Sigmoid colon (tissue), 7 donors: ENCODE measurements at places on chromosomes 4 and X. TPM values are rescaled to one million over a fixed set of nuclear protein-coding genes. Genes with fewer than 3 reads are reported as not detected.

NLRP2B gene
- total RNA-seq = not detected

PDGFC gene
- total RNA-seq = 21.9 TPM

TCP11X2 gene
- total RNA-seq = not detected

GRCh38 chrX:10156199-10157031 lies at the start of gene CLCN4:
Gene CLCN4, plus strand, starts transcription at chrX:10156975. Its CDS starts 28,058 bp downstream, at chrX:10185033.
- no peaks in the 10 kb centered on the region for H3K27me3 ChIP-seq
- H3K36me3 ChIP-seq = no peaks in the 10 kb centered on the region
- peak within 1 kb of the TSS; percentile 14 for H3K27ac ChIP-seq
- H3K4me3 ChIP-seq = no peak within 1 kb of the TSS

- H3K27me3 ChIP-seq = no peaks in the 10 kb centered on the region
- DNase-seq = no peak
- H3K27ac ChIP-seq = no peak overlapping the region
- H3K4me1 ChIP-seq = no peaks in the 10 kb centered on the region
- no peak overlapping the region for H3K4me3 ChIP-seq
- no peaks in the 10 kb centered on the region for H3K36me3 ChIP-seq
Observed at GRCh38 chrX:78329486-78329885, 2.1 kb upstream of the CYSLTR1 start.

DNA sequence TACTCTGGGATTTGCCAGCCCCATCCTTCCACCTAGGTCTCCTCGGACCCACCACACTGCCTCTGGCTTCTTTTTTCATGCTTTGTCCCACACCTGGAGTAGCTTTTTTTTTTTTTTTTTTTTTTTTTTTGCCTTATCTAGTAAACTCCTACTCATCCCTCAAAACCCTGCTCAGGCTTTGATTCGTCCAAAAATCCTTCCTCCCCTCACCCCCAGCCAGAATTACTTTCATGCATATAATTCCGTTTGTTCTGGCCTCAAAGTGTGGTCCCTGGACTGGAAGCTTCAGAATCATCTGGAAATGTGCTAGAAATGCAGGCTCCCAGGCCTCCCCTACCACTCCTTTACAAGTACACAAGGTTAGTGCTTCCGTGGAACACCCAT lies 320.1 kb downstream of the PTTG2 start:
- no peaks in the 10 kb centered on the region for H3K36me3 ChIP-seq
- H3K27ac ChIP-seq = no peak overlapping the region
- no peaks in the 10 kb centered on the region for H3K4me1 ChIP-seq
- no peak for DNase-seq
- H3K4me3 ChIP-seq = no peak overlapping the region

DNA sequence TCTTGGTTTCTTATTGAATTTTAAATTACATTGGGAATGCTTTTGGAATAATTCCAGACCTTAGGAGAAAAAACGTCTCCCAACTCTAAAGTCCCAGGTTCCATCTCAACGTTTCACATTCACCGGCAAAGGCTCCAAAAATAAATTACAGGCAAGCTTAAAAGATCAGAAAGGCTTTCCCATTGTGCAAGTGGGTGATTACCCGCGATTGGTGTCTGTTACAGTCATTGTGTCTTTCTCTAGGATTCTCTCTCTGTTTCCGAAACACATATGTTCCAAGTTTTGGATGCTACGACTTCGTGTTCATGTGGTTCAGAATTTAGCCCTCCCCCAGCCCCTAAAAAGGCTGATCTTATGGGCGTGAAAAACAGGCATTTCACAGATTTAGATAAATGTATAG lies 41.8 kb downstream of the PALLD start:
- H3K27me3 ChIP-seq = no peaks in the 10 kb centered on the region
- no peaks in the 10 kb centered on the region for H3K4me1 ChIP-seq
- H3K4me3 ChIP-seq = no peak overlapping the region
- H3K36me3 ChIP-seq = no peaks in the 10 kb centered on the region

DNA sequence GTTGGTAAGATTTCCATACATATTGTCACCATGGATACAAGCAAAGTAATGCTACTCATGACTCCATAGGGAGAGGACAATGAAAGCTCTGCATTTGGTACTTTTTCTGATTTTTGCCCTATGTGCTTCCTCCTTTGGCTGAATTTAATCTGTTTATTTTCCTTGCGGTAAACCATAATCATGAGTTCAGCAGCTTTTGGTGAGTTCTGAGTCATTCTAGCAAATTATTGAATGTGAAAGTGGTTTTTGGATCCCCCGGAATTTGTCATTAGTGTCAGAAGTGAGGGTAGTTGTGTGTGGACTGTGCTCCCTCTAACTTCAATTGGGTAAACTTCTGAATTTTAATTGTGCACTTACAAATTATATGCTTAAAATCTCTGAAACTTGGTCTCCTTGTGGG lies 170.3 kb downstream of the MOSPD2 start:
- H3K36me3 ChIP-seq = no peaks in the 10 kb centered on the region
- no peaks in the 10 kb centered on the region for H3K4me1 ChIP-seq
- no peak for DNase-seq
- no peak overlapping the region for H3K4me3 ChIP-seq
- no peaks in the 10 kb centered on the region for H3K27me3 ChIP-seq
- H3K27ac ChIP-seq = no peak overlapping the region

- H3K4me3 ChIP-seq = no peak overlapping the region
- no peak overlapping the region for H3K27ac ChIP-seq
- no peaks in the 10 kb centered on the region for H3K4me1 ChIP-seq
- no peak for DNase-seq
Observed at GRCh38 chrX:118502161-118502789, 6.7 kb downstream of the DOCK11 start.

DNA sequence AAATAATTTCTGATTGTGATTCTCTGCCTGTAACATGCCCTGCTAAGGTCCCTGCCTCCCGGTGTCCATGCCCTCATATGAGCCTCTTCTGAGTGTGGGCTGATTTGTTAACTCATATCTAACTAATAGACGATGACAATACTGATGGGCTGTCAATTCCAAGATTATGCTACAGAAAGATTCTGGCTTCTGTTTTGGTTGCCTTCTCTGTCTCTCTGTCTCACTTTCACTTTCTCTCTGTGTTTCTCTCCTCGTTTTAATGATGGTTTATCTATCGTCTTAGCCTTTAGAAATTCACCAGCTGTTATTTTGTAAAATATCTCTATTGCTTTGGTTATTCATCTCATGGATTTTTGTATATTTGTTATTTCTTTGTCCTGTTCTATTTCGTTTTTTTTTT lies 312.5 kb upstream of the ANXA10 start:
- DNase-seq = no peak
- no peaks in the 10 kb centered on the region for H3K4me1 ChIP-seq
- H3K27me3 ChIP-seq = no peaks in the 10 kb centered on the region
- H3K27ac ChIP-seq = no peak overlapping the region

DNA sequence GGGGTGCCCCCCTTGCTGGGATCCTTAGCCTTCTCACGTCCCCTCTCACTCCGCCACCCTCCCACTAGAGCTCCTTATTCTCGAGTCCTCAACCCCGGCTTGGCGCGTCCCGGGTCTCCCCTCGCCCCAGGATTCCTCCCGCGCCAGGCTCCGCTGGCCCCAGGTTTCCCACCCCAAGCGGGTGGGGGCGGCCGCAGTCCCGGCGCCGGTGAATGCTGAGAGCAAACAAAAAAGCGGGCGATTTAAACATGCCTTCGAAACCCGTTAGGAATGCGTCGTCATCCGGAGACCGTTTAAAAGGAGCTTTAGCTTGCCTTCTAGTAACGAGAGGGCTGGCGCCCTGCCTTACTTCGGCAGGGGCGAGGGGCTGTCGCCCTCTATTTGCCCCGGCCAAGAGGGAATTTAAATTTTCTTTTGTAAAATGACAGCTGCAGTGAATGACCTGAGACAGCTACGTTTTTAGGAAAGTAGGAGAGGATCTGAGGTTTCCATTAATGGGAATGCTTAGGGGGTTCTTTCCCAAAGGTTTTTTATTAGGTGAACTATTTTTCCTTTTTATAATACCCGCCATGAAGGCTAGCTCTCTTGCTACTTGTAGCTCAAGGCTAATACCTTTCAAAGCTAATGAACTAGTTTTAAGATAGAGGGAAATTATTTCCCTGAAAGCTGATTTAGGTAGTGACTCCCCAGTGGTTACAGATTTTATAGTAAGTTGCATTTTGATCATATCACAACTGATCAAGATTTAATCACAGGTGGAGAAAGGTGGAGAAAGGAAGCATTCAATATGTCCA lies 3.1 kb downstream of the JADE1 start:
- peak; percentile 81 for DNase-seq
- H3K36me3 ChIP-seq = no peaks in the 10 kb centered on the region
- H3K27ac ChIP-seq = peak overlapping the region; percentile 96
- peak overlapping the region; percentile 98 for H3K4me3 ChIP-seq

DNA sequence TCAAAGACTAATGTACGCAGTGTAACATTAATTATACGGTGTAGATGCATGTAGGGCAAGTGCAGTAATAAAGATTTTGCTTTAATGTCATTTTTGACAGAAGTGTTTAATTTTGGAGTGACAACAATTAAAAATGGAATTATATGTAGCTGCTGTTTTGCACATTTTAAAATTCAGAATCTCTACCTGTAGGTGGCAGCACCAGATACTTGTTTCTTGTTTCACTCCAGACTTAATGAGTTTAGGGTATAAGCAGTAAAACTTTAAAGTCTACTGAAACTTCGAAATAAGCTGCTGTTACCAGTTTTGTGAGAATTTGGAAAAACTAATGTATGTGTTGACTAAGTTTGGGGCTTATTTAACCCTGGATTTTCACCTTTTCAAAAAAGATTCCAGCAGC lies 144.9 kb downstream of the POLA1 start:
- no peaks in the 10 kb centered on the region for H3K4me1 ChIP-seq
- DNase-seq = no peak
- no peaks in the 10 kb centered on the region for H3K27me3 ChIP-seq
- H3K27ac ChIP-seq = no peak overlapping the region
- no peaks in the 10 kb centered on the region for H3K36me3 ChIP-seq

- H3K27me3 ChIP-seq = no peaks in the 10 kb centered on the region
- H3K36me3 ChIP-seq = no peaks in the 10 kb centered on the region
- no peak for DNase-seq
- no peaks in the 10 kb centered on the region for H3K4me1 ChIP-seq
- no peak overlapping the region for H3K27ac ChIP-seq
Observed at GRCh38 chrX:57329008-57329407, 42.5 kb downstream of the FAAH2 start.

DNA sequence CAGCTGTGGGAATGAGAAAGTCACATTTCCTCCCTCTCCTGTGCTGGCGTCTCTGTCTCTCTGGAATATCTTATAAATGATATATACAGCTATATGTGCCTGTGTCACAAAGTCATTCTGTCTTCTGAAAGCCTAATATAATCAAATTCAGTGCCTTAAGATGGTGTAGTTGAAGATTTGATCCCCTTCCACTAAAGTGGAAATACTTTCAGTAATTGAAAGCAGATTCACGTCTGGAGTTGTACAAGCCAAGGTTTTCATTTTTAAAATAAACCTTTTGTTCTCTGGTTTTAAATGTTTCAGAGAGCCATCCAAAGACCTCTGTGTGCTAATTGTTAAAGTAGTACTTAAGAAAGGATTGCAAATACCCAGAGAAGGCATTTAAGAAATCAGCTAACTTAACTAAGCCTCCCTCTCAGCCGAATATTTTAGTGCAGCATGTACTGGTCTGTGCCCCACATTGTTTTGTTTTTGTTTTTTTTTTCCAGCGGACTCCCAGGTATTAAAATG lies 206.8 kb downstream of the TENM3 start:
- H3K4me1 ChIP-seq = peaks cover 39% of the 10 kb centered on the region
- H3K27me3 ChIP-seq = no peaks in the 10 kb centered on the region
- no peaks in the 10 kb centered on the region for H3K36me3 ChIP-seq
- no peak for DNase-seq
- peak overlapping the region; percentile 91 for H3K27ac ChIP-seq

GRCh38 chr4:133584714-133585113 lies 435.6 kb downstream of the PCDH10 start:
- H3K4me1 ChIP-seq = no peaks in the 10 kb centered on the region
- no peaks in the 10 kb centered on the region for H3K36me3 ChIP-seq
- no peak for DNase-seq
- no peaks in the 10 kb centered on the region for H3K27me3 ChIP-seq
- H3K27ac ChIP-seq = no peak overlapping the region

- H3K4me3 ChIP-seq = no peak overlapping the region
- H3K4me1 ChIP-seq = no peaks in the 10 kb centered on the region
- H3K27ac ChIP-seq = no peak overlapping the region
Observed at GRCh38 chr4:161704653-161705052, 459.1 kb downstream of the FSTL5 start.

DNA sequence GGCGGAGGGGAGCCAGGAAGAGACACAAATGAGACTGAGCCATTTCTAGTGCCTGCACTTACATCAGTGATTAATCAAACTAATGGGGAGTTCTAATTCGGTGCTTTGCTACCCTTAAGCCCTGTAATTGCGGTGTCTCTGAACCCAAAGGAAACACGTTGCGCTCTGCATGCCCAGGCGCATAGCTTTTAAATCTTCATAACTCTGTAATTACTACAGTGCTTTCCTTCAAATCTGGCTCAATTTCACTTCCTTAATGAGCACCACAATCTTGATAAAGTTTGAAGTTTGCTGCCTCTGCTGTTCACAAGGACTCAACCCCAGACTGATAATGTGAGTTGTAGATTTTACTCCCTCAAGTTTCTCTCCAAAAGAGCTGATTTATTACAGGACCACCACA lies 5.7 kb upstream of the NHS start:
- DNase-seq = no peak
- H3K27ac ChIP-seq = no peak overlapping the region
- H3K4me3 ChIP-seq = no peak overlapping the region
- no peaks in the 10 kb centered on the region for H3K36me3 ChIP-seq
- no peaks in the 10 kb centered on the region for H3K4me1 ChIP-seq
- no peaks in the 10 kb centered on the region for H3K27me3 ChIP-seq

GRCh38 chrX:11944501-11944900 lies 186.5 kb downstream of the MSL3 start:
- no peak overlapping the region for H3K4me3 ChIP-seq
- no peaks in the 10 kb centered on the region for H3K36me3 ChIP-seq
- DNase-seq = no peak
- no peaks in the 10 kb centered on the region for H3K4me1 ChIP-seq
- H3K27ac ChIP-seq = no peak overlapping the region

GRCh38 chr4:101284546-101284945 lies 62.8 kb downstream of the PPP3CA start:
- H3K4me3 ChIP-seq = no peak overlapping the region
- H3K27ac ChIP-seq = no peak overlapping the region
- no peaks in the 10 kb centered on the region for H3K27me3 ChIP-seq
- H3K4me1 ChIP-seq = no peaks in the 10 kb centered on the region

GRCh38 chr4:71498002-71498401 lies 159.2 kb downstream of the SLC4A4 start:
- H3K4me1 ChIP-seq = no peaks in the 10 kb centered on the region
- no peak overlapping the region for H3K27ac ChIP-seq
- no peak overlapping the region for H3K4me3 ChIP-seq
- H3K36me3 ChIP-seq = no peaks in the 10 kb centered on the region
- DNase-seq = no peak

- no peaks in the 10 kb centered on the region for H3K36me3 ChIP-seq
- DNase-seq = no peak
- H3K27me3 ChIP-seq = no peaks in the 10 kb centered on the region
Observed at GRCh38 chr4:87982036-87982435, 6.5 kb downstream of the SPP1 start.

DNA sequence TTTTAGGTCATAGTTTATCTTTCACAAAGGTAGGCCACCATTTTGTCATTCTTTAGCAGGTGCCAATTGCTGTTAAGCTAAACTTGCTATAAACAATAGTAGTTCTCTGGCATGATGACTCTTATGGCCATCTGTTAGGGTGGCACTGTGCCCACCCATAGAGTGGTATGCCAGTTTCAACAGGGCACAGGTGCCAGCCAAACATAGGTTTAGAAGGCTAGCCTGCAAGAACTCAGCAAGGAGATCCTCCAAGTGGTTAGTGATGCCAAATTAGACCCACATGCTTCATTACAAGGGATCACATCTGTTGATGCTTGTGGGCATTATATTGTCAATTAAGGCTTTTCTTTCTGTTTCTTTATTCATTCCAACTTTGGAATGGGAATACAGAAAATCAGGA lies 204.5 kb downstream of the FMR1NB start:
- DNase-seq = no peak
- no peaks in the 10 kb centered on the region for H3K36me3 ChIP-seq
- H3K4me1 ChIP-seq = no peaks in the 10 kb centered on the region
